Putamen (tissue), 1 donor: ENCODE measurements at places on chromosomes 11 and 22.

- DNase-seq: no peak
These were observed 36.2 kb upstream of the PAK1 start for GRCh38 chr11:77510095-77510494.

DNA sequence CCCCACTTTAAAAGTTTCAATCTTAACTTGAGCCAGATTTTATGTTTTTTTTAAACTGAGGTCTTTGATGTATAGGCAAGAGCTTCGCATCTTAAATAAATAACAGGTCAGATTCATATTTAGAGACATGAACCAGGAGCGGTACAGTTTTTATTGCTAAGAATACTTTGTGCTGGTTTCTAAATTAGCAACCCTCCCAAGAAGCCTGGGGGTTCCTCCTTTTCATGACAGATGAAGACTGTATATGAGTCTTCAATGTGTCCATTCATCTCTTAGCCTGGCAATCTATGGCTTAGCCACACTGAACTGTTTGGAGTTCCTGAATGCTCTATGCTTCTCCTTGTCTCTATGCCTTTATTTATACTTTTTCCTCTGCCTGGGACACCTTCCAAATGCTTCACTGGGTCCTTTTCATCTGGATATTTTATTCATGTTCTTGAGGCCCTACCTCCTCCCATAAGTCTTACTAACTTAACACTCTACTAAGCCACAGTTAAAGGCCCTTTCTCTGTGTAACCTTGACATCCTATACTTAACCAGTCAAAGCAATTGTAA, 338.6 kb downstream of the INSC start:
- DNase-seq: no peak

DNA sequence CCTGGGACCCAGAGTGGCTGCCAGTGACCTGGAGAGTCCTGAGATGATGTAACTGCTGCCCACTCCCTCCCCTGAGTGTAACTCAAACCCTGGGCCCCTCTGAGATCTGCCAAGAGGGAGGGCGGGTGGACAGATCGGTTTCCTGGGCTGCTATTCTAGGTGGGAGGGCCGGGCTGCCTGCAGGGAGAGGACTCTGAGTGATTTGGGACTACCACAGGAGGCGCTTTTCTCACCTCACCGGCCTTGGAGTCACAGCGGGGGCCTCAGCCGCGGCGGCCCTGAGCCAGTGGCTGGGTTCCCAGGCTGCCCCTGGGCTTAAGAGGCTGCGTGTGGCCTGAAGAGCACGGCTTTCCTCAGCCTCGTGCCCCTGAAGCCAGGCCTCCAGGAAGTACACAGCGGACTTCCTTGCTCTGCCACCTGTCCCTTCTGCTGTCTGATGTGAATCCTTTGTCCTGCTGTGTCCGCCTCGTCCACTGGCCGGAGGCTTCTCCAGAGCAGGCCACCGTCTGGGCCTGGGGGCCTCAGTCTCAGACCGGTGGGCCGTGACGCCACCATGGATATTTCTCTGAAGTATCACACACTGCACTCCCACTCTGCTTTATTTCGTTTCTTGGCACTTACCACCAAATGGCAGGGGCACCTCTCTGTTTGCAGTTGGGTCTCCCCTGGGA, 11.5 kb downstream of the RELT start:
- DNase-seq: no peak

GRCh38 chr11:126862664-126863243, 137.8 kb downstream of the KIRREL3 start:
- DNase-seq: no peak

DNA sequence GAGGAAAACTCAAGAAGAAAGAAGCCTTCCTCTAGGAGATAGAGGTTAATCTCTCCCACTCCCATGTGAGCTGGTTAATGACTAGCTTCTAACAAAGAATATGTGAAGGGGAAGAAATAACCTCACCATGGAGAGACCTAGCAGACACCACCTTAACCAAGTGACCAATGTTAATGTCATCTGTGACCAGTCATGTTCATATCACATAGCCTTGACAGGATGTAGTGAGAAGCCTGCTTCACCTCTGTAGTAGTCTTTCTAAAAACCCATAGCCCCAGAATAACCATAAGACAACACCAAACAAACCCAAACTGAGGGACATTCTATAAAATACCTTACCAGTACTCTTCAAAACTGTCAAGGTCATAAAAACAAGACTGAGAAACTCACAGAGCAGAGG, 21.5 kb upstream of the POU2AF1 start:
- no peak for DNase-seq

- DNase-seq: no peak
These were observed 3.6 kb upstream of the ME3 start for GRCh38 chr11:86676010-86676409.

- DNase-seq: no peak
These were observed 26.8 kb upstream of the NRIP3 start for GRCh38 chr11:9030601-9031000.

DNA sequence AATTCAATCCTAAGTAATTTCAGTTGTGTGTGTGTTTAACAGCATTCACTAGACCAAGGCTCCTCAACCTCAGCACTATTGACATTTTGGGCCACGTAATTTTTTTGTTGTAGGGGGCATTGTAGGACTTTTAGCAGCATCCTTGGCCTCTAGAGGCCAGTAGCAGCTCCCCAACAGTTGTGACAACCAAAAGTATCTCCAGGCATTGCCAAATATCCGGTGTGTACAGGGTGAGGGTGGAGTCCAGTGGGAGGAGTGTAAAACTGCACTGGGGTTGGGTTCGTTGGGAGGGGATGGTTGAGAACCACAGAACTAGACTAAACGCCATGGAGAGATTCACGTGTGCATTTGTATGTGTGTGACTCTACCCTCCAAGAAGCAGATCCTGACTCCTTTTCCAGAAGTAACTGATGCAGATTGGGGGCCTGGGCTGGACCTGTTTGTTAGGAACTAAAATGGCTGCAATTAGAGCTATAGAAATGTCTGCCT, 5.9 kb upstream of the PHF21A start:
- no peak for DNase-seq

GRCh38 chr11:114559425-114560310, at the start of gene NXPE1:
Gene NXPE1, minus strand, starts transcription at chr11:114559881. Its CDS starts 8,680 bp downstream, at chr11:114551201.
- no peak for DNase-seq

- no peak for DNase-seq
These were observed 5.1 kb upstream of the P2RX6 start for GRCh38 chr22:21009638-21010425.

DNA sequence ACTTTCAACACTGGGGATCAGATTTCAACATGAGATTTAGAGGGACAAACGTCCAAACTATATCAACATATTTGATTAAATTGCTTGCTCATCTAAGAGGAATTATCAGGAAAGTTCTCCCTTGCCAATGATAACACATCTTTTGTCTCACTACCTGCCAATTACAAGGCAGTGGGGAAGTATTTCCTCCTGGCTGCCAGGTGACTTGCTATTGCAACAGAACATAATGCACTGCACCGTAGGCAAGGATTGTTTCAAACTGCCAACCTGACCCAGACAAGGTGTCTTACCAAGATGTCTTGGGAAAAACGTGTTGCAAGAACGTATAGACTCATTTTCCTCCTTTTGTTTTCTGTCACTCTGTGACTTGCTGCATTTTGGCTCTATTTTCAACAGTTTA, 711.6 kb downstream of the METTL15 start:
- no peak for DNase-seq

- no peak for DNase-seq
These were observed 41.5 kb downstream of the OR4D9 start for GRCh38 chr11:59552844-59553243.

- no peak for DNase-seq
These were observed 46.5 kb upstream of the CRTAM start for GRCh38 chr11:122791836-122792235.

- DNase-seq: no peak
These were observed 24.6 kb downstream of the PPM1F start for GRCh38 chr22:21928048-21928447.

- no peak for DNase-seq
These were observed 2.1 kb upstream of the HSPA8 start for GRCh38 chr11:123063826-123064657.

GRCh38 chr11:120303004-120303637, 22.0 kb upstream of the TLCD5 start:
- DNase-seq: peak; percentile 34

- no peak for DNase-seq
These were observed 2.3 kb downstream of the IFITM1 start for GRCh38 chr11:316031-316701.

DNA sequence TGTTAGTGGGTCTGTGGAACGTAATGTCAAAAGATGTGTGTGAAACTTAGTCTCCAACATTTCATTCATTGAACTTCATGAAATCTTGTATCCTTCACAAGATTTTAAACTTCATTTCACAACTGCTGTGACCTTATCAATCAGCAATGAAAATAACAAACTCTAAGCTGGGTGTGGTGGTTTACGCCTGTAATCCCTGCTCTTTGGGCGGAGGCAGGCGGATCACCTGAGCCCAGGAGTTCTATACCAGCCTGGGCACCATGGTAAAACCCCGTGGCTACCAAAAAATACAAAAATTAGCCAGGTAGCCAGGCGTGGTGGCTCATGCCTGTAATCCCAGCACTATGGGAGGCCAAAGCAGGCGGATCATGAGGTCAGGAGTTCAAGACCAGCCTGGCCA, 5.1 kb downstream of the CHKA start:
- DNase-seq: no peak

- DNase-seq: no peak
These were observed 977 bp upstream of the PGGHG start for GRCh38 chr11:287821-288477.

GRCh38 chr11:10478066-10478465, 23.0 kb downstream of the AMPD3 start:
- DNase-seq: no peak

DNA sequence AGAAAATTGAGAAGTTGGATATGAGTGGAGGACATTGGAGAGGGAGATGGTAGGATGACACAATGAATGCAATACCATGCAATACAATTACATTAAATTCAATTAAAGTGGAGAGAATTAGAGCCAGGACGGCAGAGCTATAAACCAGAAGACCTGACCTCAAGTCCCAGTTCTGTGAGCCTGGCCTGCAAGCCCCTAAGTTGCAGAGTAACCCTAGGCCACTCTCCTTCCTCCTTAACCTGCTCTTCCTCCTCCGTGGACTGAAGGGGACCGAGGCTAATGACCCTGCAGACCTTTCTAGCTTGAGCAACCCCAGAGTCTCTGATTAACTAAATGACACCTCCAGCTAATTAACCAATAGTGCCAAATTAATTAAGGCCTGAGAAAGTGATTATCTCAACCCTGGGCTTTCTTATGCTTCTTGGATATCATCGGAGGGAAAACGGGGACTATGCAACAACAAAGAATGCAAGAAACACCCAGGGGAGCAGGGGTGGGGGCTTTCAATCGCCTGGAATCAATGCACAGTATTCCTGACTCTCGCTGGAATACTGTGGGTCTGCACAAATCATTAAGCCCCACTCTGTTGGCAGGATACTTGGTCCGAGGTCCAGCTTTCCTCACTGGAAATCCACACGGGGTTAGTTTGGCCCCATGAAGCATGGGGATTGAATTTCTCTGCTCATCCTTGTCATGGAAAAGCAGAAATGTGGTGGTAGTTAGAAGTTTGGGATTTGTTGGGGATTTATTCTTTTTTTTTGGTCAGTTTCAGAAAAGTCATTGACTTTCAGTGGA, 548.3 kb downstream of the MN1 start:
- DNase-seq: no peak

GRCh38 chr22:43213051-43213450, 26.1 kb upstream of the TTLL12 start:
- DNase-seq: no peak

- DNase-seq: no peak
These were observed 25.6 kb downstream of the GRIA4 start for GRCh38 chr11:105635466-105635865.

DNA sequence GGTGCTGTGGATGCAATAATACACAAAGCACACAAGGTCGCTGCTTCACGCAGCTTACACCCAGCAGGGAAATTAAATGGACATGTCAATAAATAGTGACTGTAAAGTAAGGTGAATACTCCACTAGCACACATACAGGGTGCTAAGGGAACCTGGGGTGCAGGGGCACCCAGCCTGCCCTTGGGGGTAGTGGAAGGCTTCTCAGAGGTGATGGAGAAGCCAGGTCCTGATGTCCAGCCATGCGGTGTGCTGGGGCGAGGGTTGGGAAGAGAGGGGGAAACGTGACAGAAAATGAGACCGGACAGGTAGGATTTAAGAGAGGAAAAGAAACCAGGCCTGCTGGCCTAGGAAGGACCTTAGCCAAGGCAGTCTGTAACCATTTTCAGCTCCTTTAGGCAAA, 200.5 kb downstream of the GRIK4 start:
- DNase-seq: no peak

DNA sequence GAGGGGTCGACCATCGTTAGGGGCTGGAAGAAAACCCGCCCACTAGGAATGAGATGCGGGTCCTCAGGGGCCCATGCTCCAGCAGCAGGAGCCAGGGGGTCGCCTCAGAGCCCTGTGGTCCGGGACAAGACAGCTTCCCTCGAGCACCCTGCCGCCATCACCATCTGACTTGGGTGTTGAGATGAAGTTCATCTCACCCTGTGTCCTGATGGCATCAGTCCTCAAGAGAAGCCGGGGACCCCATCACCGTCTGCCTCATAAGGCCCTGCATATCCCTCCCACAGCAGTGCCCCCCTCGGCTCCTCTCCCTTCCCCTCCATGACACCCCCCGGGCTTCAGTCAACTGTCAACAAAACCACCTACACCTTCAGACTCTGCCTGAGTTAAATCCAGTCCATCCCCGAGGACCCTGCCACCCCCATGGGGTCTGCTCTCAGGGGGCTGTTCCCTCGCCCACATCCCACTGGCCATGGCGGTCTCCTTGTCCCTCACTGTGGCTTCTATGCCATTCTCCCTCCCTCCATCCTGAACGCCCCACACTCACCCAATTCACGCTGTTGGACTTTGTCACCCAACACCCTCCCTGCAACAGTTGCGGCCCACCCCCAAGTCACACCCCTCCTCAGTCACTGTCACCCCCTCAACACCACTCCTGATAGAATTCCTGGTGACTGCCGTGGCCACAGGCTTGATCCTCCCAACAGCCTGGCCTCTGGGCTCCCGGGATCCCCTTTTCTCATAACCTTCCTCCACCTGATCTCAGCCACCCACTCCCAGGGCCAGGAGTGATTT, 87.7 kb upstream of the RTL6 start:
- DNase-seq: no peak

GRCh38 chr11:128273736-128274135, 313.6 kb downstream of the ETS1 start:
- no peak for DNase-seq

DNA sequence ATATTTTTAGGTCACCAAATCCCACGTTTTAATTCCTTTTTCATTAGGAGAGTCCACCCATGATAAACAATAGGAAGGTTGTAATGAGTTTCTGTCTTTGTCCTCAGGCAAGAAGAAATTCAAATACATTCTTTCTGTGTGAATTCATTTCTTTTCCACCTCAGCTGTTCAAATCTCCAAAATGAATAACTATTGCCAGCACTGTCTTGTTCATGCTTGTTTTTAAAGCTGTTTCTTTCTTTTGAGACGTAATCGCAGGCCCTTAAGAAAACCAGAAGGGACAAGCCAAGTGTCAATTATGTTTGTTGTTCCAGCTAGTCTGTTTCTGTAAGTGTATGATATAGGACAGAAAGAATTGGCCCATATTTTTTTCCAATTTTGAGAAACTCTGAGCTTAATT, 20.2 kb downstream of the MMP27 start:
- DNase-seq: no peak
